ENCODE measurements at places on chromosomes 2 and 18.

DNA sequence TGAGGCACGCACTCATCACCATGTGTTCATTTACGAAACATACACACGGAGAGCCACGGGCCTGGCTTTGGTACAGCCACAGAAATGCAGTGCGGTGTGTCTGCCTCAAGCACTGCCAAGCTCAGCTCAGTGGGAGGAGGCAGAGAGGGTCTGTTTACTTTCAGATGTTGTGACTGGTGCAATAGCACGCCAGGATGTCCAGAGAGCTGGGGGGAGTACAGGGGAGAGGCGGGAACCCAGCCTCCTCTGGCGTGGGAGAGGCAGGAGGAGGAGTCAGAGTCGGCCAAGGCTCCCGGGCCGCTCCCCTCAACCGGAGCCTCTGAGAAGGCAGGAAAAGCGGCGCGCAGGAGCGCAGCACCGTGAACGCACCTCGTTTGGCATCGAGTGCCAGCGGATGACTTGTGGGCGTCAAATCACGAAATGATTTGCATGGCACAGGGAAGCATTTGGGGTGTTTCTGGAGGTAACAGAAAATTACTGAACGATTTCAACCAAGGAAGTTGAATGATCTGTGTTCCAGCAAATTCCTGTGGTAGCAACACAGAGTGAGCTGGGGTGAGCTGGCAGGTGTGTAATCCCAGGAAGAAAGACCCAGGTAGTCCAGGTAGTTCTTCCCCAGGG is 143.0 kb downstream of the ZNF516 start:
- DNase-seq = no peak

DNA sequence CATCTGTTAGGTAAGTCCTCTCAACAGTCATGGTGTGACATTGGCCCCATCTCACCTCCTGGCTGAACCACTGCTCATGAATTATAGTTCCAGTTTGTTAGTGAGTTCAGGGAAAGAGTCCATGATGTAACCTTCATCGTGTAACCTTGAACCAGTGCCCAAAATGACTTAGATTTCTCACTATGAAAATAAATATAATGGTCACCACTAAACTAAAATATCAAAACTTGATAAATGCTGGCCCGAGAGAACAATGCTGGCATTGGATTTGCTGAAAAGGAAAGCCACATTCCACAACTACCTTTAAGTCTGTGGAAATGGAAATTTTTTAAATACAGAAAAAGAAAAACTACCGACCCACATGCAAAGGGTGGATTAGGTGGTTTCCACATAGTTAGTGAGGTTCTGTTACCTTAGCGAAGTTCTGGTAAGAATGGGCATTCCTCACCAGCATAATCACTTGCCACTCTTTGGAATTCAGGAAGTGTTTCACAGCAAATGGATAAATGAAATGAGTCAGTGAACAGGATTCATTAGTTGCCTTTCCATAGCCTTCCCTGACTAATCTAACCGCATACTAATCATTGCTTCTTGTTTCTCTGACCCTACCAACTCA is 133.9 kb upstream of the CTAGE1 start:
- no peak for DNase-seq

- DNase-seq = no peak
Measured at GRCh38 chr2:230914886-230915285, 10.2 kb downstream of the GPR55 start.

GRCh38 chr2:149077861-149078260 is 39.4 kb downstream of the LYPD6B start:
- no peak for DNase-seq

DNA sequence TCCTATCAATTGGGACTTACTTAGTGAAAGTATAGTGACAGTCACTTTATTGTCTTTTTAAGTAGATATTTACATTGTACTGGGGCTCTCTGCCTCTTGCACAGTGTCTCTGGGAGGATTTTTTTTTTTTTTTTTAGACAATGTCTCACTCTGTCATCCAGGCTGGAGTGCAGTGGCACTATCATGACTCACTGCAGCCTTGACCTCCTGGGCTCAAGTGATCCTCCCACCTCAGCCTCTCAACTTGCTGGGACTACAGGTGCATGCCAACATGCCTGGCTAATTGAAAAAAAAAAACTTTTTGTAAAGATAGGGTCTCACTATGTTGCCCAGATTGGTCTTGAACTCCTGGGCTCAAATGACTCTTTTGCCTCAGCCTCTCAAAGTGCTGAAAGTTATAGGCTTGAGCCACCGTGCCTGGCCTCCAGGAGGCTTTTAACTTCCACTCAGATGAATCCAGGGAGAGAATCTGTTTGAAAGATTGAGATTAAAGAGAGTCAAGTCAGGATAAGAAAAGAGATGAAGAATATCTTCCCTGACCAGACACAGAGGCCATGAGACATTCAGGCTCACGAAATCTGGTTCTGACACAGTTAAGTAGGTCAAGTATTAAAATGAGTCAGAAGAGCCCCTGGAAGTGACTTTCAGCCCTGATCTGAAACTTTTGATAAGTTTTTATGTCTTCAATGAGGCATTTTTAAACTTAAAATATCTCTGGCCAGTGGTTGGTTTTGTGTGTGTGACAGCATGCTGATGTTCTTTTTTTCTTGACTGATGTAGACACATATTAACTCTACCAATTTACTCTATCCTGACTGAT is 18.3 kb downstream of the ARHGEF33 start:
- DNase-seq = no peak

GRCh38 chr2:195520671-195521155 is 136.3 kb upstream of the SLC39A10 start:
- no peak for DNase-seq

DNA sequence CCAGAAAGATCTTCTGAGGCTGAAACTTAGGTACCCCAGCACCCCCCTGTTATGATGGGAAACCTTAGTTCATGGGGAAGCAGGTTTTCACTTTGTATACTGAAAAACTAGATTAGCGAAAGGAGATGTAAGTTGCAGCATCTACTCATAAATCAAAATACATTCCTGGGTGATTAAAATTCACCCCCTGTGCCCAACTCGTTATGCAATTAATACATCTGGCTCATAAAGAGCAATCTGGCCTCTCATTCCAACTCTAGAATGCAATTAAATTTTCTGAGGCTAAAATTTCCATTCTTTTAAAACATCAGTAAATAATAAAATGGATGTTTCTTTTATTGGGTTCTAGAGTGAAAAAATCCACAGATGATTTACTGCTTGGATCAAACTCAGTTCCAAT is 110.9 kb upstream of the BZW1 start:
- no peak for DNase-seq

- no peak for DNase-seq
Measured at GRCh38 chr2:163527381-163527780, 208.4 kb downstream of the FIGN start.

- DNase-seq = no peak
Measured at GRCh38 chr2:164560181-164560792, 61.0 kb downstream of the GRB14 start.

Data from substantia nigra (tissue), 51 donors.